ENCODE measurements at places on chromosomes 7 and 10. TPM values are rescaled to one million over a fixed set of nuclear protein-coding genes. Genes with fewer than 3 reads are reported as not detected.

The PIK3CG gene
- 0.16 TPM for polyA plus RNA-seq

The KLLN gene
- polyA plus RNA-seq = 0.90 TPM

The WNT2 gene
- 0.13 TPM for polyA plus RNA-seq

The PNLIP gene
- 1.4 TPM for polyA plus RNA-seq

The EVX1 gene
- polyA plus RNA-seq = 0.22 TPM

The ERCC6 gene
- polyA plus RNA-seq = 3.0 TPM

The PLEKHS1 gene
- 4.2 TPM for polyA plus RNA-seq

The NAMPT gene
- polyA plus RNA-seq = 720 TPM

The CPVL gene
- 13.4 TPM for polyA plus RNA-seq

The DEPP1 gene
- polyA plus RNA-seq = 190 TPM

Measured in adipose tissue (tissue), 3 donors.